ENCODE measurements at places on chromosomes 1 and 21. TPM values are rescaled to one million over a fixed set of nuclear protein-coding genes. Genes with fewer than 3 reads are reported as not detected.

The OPTC gene
- not detected for total RNA-seq

The OR2L3 gene
- total RNA-seq: under 0.01 TPM

The FAM78B gene
- 0.14 TPM for total RNA-seq

The LCE1F gene
- total RNA-seq: not detected

The SLFNL1 gene
- total RNA-seq: 0.67 TPM

The NBPF1 gene
- 9.7 TPM for total RNA-seq

The UBE2Q1 gene
- 8.2 TPM for total RNA-seq

The S100A7 gene
- not detected for total RNA-seq

The CASQ2 gene
- total RNA-seq: not detected

The TMEM125 gene
- 0.61 TPM for total RNA-seq

The TRIM67 gene
- total RNA-seq: under 0.01 TPM

The EPS15 gene
- 52.1 TPM for total RNA-seq

The AGMAT gene
- total RNA-seq: 33.3 TPM

The PTAFR gene
- total RNA-seq: 4.1 TPM

All from liver (tissue), 10 donors.